ENCODE measurements at places on chromosomes 11 and 22. TPM values are rescaled to one million over a fixed set of nuclear protein-coding genes. Genes with fewer than 3 reads are reported as not detected.

The OR8D1 gene
- not detected for total RNA-seq

The MMP8 gene
- total RNA-seq: 0.25 TPM

The NAP1L4 gene
- 185 TPM for total RNA-seq

The WNT11 gene
- 6.4 TPM for total RNA-seq

The SOX6 gene
- total RNA-seq: 23.6 TPM

The DBX1 gene
- total RNA-seq: not detected

The SHANK3 gene
- total RNA-seq: 5.9 TPM

The TMPRSS5 gene
- 2.0 TPM for total RNA-seq

The MUC6 gene
- total RNA-seq: under 0.01 TPM

The DSCAML1 gene
- total RNA-seq: 9.1 TPM

The NCF4 gene
- total RNA-seq: 0.74 TPM

Measured in temporal lobe (tissue), 4 donors.